ENCODE measurements at places on chromosomes 3 and 15.

DNA sequence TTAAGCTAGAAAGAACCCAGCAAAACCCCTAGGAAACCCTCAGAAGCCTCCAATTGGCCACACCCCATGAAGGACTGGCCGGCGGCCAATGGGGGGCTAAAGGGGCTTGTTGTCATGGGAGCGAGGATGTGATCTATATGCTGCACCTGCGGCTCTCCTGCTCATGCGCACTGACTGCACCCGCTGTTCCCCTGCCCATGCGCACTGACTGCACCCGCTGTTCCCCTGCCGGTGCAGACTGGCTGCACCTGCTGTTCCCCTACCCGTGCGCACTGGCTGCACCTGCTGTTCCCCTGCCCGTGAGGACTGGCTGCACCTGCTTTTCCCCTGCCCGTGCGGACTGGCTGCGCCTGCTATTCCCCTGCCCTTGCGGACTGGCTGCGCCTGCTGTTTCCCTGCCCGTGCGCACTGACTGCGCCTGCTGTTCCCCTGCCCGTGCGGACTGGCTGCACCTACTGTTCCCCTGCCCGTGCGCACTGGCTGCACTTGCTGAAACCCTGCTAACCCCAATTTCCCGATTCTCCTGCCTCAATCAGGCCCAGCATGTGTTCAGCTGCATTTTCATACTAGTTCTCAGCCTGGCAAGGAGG lies 16.8 kb upstream of the MCCC1 start:
- DNase-seq: peak; percentile 99

DNA sequence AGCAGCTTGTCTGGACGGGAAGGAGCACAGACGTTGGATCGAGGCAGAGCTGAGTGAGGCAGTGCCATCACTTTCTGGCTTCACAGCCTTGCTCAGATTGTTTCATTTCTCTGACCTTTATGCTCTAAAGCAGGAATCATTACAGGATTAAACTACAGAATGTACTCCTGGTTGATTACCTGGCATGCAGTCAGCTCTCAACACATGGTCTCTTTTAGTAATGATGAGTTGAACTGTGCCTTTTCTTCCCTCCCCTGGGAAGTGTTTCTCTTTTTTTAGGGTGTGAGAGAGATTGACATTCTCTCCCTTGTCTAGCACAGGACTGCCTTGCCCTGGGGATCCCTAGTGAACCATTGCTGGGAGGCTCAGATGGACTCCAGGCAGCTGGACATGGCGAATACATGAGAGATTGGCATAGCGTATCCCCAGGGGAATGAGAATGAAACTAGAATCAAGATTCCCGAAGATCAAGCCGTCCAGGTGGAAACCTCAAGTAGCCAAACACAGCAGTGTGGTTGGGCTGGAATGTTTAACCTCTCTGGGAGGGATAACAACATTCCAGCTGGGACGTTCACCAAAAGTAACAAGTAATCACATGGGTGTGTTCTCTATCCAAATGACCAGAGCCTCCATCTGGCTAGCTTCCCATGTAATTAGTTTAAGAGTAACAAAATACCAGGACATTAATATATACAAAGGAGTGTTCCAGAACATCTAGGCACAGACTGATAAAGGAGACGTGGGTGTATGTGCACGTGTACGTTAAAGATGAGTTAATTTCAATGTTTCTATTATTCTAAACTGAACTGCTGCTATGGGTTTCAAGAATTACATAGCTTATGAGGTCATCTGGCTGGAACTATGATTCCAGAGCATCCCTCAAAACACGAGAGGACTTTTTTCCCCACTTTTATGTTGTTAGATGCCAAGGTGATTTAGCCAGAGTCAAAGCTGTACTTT lies 118.6 kb upstream of the NR2E3 start:
- DNase-seq: no peak

GRCh38 chr3:126807795-126808194 lies 103.8 kb downstream of the CHCHD6 start:
- no peak for DNase-seq

- no peak for DNase-seq
Observed at GRCh38 chr3:117017135-117017894, 307.7 kb downstream of the TUSC7 start.

DNA sequence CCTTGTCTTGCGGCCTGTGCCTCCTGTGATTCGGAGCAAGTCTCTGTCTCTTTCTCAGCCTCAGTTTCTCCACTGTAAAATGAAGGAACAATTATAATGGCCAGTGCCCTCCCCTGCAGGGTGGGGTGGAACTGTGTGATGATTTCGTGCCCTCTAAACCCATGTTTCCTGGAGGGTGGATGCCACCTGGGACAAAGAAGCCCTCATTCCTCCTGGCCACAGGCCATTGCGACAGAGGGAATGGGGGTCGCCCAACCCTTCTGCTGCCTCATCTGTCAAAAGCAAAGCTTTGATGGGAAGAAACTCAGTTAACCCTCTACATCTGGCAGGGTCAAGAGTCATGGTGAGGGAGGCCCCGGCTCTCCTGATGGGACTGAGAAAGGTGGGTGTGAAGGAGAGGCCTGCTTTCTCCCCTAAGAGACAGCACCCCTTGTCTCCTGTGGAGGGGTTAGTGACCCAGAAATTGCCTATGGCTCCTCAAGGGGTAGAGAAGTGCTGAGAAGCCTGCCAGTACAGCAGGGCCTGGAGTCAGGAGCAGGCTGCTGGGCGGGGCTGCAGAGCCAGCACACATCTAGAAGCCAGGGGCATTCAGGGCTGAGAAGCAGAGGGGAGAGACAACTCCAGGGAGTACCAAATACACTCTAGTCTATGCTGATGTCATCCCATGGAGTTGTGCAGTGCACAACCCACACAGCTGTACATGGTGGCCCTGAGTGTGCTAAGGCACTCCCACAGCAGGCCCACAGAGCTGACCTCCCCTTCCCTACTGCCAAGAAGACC lies 61.0 kb downstream of the PLXNA1 start:
- DNase-seq: no peak

- DNase-seq: no peak
Observed at GRCh38 chr3:16982460-16982859, 97.7 kb downstream of the PLCL2 start.

DNA sequence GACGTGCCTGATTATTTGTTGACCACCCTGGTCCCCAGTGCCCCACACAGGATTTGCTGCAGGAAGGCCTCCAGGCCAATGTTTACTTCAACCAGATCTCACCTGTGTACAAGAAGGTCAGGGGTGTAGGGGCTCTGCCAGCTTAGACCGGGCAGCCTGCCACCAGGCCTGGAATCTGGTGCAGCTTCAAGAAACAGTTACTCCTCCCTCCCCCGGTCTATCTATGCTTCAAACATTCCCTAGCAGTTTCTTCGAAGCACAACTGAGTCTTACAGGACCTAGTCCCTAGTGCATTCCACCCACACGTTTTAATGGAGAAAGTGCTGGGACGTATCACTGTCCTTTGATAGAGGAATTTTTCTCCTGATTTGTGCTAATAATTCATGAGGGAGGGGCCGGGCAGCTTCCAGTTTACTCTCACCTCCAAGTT lies 8.0 kb downstream of the SH3BP5 start:
- DNase-seq: no peak

- DNase-seq: no peak
Observed at GRCh38 chr3:113136071-113136470, 75.3 kb upstream of the BOC start.

DNA sequence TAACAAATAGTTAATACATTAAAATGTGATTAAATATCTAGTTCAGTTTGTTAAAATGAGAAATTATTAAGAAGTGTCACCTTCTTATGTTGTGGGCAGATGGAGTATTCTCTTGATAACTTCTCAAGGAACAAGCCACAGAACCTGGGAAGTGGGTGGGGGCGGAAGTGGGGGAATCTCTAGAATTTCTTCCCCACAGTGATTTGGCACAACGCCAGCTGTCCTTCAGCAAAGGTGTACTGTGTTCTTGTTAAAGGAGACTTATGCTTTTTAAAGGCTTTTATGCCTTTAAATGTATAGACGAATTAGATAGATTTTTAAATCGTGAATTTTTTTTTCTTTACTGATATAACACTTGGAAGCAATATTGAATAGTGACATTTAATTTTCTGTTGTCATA lies 42.4 kb downstream of the SEC22A start:
- no peak for DNase-seq

- DNase-seq: no peak
Observed at GRCh38 chr3:108292905-108293328, 3.4 kb upstream of the HHLA2 start.

GRCh38 chr3:24129549-24129948 lies 184.5 kb downstream of the NR1D2 start:
- DNase-seq: no peak

DNA sequence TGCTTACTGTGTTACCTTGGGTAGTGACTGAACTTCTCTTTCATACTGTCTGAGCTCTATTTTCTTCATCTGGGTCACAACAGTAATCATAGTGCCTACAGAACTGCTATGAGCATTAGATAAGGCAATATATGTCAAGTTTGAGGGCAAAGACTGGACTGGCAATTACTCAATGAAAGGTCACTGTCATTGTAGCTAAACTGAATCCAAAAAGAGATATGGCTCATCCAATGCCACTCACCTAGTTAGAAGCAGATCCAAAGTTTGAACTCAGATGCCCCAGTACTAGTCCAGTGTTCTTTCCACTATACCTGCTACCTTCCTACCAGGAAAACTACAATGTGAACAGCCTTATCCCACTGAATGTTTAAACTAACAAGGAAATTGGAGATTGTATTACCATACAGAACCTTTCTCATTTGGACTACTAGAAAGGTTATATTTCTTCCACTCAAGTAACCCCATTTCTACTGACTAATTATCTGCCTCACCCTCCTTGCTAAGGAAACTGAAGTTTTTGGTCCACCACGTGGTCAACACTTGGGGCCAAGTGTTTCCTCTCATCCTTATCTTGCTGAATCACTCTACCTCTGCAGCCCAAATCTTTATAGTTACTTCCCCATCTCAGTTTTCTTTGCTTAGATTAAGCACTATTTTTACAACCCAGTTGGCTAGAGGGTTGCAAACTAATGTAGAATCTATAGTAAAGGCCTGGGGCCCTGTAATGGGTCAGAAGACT lies 202.3 kb upstream of the LPP start:
- no peak for DNase-seq

- DNase-seq: peak; percentile 99
Observed at GRCh38 chr3:116425126-116425525, 20.2 kb downstream of the LSAMP start.

GRCh38 chr3:25581823-25582222 lies 82.9 kb downstream of the TOP2B start:
- DNase-seq: no peak

- no peak for DNase-seq
Observed at GRCh38 chr3:132879656-132880055, 157.4 kb upstream of the NPHP3 start.

DNA sequence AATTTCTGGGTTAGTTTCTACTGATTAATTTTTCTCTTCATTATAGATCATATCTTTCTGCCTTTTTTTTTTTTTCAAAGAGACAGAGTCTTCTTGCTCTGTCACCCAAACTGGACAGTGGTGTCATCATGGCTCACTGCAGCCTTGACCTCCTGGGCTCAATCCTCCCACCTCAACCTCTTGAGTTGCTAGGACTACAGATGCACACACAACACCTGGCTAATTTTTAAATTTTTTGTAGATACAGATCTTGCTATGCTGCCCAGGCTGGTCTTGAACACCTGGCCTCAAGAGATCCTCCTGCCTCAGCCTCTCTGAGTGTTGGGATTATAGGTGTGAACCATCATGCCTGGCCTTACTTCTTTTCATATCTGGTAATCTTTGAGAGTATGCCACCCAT lies 73.3 kb upstream of the SLCO2A1 start:
- DNase-seq: no peak

- no peak for DNase-seq
Observed at GRCh38 chr3:67384760-67385397, 269.5 kb downstream of the SUCLG2 start.

DNA sequence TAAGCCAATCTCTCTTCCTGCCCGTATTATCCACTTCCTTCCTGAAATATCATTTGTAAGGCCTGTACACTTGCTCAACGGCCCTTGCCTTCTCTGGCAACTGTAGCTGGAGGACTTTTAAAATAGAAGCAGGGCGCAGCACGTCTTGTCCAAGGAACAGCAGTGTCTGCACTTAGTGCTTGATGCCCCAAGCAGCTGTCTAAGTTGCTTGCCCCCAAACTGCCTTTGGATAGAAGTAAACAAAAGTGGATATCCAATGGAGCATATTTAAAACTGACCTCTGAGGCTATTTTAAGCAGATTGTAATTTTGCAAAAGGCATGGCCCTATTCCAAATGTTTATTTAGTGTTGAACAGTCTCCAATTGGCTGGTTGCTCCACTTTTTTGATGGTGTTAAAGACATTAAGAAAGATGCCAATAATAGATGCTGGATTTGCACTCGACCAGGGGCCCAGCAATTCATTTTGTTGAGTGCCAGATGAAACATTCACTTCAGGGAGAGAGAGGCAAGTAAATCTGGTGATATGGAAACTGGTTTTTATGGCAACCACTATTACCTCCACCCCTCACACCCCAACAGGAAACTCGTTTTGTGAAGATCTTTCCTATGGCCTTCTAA lies 526.8 kb upstream of the TBL1XR1 start:
- DNase-seq: peak; percentile 75

GRCh38 chr3:176514297-176514696 lies 683.0 kb downstream of the TBL1XR1 start:
- DNase-seq: no peak

GRCh38 chr3:52879581-52879980 lies 17.8 kb downstream of the STIMATE start:
- no peak for DNase-seq

- DNase-seq: no peak
Observed at GRCh38 chr3:11499144-11499543, 144.6 kb downstream of the VGLL4 start.

- DNase-seq: no peak
Observed at GRCh38 chr15:78149805-78150751, 916 bp downstream of the IDH3A start.

DNA sequence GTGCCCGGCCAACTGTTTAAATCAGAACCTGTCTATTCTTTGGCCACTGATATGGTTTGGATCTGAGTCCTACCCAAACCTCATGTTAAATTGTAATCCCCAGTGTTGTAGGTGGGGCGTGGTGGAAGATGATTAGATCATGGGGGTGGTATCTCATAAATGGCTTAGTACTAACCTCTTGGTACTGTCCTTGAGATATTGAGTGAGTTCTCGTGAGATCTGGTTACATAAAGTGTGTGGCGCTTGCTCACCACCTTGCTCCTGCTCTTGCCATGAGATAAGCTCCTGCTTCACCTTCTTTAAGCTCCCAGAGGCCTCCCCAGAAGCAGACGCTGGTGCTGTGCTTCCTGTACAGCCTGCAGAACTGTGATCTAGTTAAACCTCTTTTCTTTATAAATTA lies 42.4 kb downstream of the REC114 start:
- no peak for DNase-seq

DNA sequence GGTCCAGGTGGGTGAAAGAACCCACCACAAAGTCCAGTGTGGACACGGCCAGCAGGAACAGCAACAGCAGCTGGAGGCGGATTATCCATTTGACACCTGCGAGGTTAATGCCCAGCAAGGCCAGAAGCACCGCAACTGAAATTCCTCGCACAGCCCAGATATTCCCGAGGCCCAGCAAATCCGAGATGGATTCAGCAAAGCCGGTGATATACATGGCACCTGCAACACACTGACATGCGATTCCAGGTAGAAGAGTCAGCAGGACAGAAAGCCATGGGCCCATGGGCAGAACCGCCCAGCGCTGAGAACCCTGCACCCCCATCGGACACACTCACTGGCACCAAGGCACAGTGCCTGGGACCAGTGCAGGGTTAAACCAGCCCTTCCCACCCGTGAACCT lies 34.8 kb downstream of the SLC12A8 start:
- no peak for DNase-seq

- DNase-seq: no peak
Observed at GRCh38 chr3:59064728-59065127, 14.9 kb upstream of the CFAP20DC start.

GRCh38 chr15:88428805-88429605 lies 38.2 kb downstream of the MRPL46 start:
- DNase-seq: no peak
